ENCODE measurements at places on chromosomes 11 and 22.

DNA sequence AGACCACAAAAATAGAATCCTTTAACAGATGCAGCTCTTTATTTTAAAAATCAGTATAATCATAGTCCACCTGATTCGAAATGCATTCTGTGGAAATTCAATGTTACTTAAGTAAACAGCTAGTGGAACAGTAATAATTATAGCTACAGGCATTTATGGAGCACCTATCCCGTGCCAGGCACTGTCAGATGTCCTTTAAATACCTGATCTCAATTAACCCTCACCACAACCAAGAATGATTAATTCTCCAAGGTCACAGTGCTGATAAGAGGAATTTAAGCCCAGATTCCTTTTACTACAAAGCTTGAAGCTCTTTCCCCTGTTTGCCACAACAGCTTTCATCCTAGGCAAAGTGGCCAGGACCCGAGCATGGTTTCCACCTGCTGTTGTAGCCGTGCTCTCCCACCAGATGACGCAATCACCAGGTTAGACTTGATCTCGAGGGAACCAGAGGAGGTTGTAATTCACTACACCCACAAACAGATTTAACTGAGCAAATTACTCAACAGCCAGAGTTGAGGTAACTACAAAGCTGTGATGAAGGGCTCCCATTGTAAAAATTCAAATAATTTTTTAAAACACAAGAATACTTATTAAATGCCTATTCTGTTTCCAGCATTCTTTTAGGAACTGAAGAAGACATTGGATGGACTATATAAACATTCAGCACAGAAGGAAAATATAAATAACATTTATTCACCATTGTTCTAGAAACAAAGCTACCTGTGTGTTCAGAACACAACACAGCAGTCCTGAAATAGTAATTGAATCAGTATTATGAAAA, 10.3 kb downstream of the PRDM10 start:
- DNase-seq, result no peak

GRCh38 chr11:75487365-75487764, 38.4 kb downstream of the GDPD5 start:
- no peak for DNase-seq

DNA sequence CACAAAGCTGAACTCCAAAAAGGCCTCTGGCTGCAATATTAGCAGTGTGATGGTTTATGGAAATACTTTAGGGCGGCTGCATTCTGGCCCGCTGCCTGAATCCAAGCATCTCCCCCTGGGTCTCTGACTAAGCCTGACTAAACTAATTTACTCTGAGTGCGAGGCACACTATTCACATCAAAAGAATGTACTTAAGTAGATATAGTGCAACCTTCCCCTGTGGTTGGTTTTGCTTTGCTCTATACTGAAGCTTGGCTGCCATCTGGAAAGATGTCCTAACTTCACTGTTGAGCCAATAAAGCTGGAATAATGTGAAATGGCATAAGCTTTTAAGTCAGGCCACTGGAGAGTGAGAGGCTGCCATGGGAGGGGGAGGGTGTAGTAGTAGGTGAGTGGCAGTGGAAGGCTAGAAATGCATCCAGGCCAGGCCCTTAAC, 321.6 kb downstream of the AASDHPPT start:
- no peak for DNase-seq

- DNase-seq, result no peak
Observed at GRCh38 chr11:256952-257737, 20.4 kb downstream of the PSMD13 start.

- DNase-seq, result no peak
Observed at GRCh38 chr22:46195487-46196165, 45.3 kb downstream of the PPARA start.

DNA sequence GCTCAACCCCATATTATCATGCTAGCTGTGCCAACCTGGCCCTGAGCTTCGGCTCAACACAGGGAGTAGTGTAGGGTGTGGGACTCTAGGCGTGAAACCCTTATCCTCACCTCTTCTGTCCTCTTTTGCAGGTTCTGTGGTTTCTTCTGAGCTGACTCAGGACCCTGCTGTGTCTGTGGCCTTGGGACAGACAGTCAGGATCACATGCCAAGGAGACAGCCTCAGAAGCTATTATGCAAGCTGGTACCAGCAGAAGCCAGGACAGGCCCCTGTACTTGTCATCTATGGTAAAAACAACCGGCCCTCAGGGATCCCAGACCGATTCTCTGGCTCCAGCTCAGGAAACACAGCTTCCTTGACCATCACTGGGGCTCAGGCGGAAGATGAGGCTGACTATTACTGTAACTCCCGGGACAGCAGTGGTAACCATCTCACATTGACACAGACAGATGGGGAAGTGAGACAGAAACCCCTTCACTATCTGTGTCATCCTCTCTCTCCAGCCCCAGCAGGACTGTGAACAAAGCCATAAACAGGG, 76.4 kb downstream of the GGTLC2 start:
- no peak for DNase-seq

DNA sequence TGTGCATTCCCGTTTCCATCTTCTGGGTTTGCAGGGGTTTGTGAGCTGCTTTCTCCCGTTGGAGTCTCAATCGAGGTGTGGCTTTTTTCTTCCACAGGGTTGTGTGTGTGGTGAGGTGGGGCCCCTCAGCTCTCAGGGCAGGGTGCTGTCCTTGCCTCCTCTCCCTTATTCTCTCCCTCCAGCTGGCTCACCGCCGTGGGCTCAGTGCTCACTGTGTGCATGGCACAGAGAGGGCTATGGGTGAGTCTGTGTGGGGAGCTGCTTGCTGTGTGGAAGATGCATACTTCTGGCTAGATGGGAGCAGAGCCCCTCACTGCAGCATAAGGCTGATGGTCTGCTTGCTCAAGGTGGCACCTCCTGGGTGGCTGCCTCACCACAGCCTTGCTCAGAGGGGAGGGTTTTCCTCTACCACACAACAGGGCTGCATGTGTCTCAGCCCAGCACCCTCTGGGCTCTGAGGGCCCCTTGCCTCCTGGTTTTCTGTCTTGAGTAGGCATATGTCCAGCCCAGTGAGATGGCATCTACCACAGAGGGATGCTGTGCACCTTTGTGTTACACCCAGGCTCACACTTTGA, 203.1 kb upstream of the B3GAT1 start:
- DNase-seq, result no peak

DNA sequence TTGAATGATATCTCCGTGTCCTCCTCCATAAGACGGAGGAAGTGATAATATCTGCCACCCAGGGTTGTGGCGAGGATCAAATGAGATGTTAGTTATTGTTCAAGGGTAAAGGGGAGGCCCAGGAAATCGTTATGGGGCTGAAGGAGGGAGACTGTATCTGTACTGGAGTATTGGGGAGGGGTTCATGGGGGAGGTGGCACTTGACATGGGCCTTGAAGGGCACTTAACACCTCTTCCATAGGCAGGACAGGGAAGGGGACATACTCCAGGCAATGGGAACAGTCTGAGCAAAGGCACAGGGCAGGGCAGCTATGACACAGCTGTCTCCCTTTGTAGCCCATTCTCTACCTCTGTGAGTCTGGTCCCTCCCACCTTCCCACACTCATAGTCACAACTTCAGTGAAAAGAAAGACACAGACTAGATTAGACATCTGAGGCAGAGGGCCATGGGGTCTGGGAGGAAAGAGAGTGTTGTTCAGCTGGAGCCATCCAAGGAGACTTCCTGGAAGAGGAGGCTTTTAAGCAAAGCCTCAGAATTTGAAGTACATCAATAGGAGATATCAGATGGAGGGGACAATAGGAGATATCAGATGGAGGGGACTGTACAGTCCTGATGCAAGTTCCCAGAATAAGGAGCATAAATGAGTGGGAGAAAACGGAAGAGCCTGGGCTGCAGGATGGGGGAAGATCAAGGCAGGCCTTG, 15.8 kb upstream of the DGKZ start:
- no peak for DNase-seq

DNA sequence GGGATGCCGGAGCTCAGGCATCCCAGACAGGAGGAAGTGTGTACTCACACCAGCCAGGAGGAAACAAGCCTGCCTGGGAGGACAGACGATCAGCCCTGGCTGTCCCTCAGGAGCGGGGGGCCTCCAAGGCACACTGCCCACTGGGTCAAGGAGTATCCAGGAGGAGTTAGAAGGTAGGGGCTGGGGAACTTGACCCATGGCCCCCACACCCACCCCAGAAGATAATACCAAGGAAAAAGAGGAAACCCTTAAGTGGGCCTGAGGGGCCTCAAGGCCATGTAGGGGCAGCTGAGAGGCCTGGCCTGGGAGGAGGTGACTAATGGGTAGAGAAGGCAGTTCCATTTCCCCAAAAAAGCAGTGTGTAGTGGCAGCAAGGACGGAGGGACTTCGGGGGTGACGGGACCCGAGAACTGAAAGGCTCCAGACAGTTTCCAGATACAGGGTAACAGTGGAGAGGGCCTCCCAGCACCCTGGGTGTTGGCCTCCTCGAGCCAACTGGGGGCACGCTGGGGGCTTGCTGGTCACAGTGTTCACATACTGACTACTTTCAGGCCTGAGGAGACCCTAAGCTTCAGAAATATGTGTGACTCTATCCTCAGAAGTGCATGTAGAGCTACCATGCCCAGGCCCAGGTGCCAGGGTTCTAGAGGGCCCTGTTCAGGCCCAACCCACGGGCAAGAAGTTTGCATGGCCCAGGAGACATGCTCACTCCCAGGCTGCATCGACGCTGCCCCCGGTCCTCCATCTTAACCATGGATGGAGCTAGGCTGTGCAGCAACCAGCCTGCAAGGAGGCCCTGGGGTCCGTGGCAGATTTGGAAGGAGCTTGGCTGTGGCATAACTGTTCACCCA, 75.7 kb upstream of the PITPNB start:
- DNase-seq, result no peak

DNA sequence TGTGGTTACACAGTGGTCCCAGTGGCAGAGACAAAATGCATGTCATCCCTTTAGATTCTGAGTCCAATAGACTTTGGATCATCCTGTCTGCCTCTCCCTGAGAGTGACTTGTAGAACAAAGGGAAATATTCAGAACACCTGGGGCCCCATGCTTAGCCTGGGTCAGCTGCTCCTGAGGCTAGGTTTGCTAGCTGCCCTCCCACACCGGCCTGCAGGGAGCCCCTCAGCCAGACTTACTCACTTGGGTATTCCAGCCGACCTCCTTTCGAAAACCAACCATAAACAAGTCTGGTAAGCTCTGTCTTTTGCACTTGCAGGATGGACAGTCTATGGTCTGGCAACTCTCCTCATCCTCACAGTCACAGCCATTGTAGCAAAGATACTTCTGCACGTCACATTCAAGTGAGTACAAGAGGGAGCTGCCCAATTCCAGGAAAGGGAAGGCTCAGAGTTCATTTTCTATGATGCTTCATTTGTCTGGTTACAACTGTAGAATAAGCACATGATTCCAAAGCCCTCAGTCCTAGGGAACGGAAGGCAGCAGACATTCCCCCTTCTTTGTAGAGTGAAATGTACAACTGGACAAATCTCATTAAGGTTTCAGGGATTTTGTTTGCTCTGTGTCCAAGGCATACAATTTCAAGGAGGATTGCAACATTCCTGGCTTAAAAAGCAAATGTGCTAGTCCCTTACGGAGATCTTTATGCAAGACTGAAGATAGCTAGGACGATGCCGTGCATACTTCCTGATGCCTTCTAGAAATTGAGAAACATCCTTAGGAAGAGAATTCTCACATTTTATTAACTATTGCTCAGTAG, 65.5 kb upstream of the EMID1 start:
- DNase-seq, result no peak

DNA sequence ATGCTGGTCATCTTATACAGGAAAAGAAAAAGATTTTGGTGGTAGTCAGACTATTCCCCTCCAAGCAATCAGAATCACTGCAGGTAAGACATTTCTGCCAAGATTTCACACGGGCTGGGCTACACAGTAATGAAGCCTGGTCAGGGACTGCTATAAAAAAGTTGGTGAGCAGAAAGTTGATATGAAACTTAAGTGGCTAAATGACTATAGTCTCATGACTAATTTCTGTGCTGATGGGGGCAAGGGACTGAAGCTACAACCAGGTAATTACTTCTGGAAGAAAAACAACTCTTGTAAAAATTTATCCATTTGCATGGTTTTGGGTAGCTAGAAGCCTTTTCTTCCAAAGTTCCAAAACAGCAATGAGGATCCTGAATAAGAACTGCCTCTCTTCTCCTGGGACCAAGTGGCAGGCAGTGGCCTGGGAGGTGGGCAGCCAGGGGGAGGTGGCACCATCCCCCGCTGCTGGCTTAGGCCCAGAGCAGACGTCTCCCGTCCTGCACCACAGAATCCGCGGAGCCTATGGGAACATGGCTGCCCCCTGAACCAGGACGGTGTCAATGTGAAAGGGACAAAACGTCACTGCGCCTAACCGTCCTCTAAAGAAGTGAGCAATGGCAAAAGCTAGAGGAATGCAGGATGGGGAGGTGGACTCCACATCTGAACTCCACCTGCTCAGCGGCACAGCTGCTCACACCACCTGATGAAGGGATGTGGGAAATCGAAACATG, 122.6 kb upstream of the LMO1 start:
- no peak for DNase-seq

DNA sequence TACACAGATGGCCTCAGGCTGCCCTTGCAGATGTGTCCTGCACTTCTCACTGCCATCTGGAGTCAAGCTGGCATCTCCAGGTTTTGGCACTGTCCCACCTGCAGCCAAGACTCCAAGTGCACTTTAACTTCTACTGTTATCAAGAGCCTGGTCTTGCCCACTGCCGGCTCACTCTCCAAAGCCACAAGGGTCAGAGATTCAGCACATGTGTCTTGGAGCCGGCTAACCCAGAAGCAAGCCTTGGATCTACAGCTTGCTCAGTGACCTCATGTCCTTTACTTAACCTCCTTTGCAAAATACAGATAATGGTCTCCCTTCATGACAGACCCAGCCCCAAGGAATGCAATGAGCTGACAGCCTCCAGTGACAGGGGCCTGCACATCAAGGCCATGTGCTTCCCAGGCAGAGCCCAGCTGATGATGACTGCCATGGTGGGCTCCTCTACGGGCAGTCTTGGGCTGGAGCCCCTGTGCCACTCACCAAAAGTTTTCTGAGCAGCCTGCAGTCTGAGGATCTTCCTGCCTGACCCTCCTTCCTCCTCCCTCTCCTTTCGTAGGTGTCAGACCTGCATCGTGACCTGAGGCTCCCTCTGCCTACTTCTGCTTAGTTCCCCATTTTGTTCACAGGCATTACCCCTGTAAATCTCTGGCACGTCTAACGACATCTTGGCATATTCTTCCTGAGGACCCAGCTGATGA, 9.0 kb downstream of the TP53AIP1 start:
- DNase-seq, result no peak

- no peak for DNase-seq
Observed at GRCh38 chr11:85318573-85318972, 308.6 kb downstream of the DLG2 start.

Data from dorsolateral prefrontal cortex (tissue), 122 donors.